NCI-H2029 treated with DMSO at 0.1 percent for 48 hours (cell line): ENCODE measurements at places on chromosomes 5 and 9.

DNA sequence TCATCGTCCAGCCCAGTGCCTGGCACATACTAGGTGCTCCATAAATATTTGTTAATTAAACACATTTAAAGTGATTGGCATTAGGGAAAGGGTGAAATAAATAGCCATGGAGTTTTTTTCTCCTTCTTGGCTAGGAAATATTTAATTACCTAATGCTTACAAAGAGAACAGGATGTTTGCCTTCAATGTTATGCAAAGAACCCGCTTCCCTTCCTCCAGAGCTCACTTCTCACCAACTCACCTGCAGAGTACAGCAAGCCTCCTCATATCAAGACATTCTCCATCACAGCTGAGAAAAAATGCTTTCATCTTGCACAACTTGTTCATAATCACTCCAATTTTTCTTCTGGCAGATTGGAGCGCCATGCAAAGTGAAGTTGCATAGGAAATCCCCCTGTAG, 161.7 kb upstream of the STK32A start:
- peak; percentile 81 for DNase-seq

GRCh38 chr5:144422018-144422727, 251.5 kb downstream of the KCTD16 start:
- no peak for DNase-seq

DNA sequence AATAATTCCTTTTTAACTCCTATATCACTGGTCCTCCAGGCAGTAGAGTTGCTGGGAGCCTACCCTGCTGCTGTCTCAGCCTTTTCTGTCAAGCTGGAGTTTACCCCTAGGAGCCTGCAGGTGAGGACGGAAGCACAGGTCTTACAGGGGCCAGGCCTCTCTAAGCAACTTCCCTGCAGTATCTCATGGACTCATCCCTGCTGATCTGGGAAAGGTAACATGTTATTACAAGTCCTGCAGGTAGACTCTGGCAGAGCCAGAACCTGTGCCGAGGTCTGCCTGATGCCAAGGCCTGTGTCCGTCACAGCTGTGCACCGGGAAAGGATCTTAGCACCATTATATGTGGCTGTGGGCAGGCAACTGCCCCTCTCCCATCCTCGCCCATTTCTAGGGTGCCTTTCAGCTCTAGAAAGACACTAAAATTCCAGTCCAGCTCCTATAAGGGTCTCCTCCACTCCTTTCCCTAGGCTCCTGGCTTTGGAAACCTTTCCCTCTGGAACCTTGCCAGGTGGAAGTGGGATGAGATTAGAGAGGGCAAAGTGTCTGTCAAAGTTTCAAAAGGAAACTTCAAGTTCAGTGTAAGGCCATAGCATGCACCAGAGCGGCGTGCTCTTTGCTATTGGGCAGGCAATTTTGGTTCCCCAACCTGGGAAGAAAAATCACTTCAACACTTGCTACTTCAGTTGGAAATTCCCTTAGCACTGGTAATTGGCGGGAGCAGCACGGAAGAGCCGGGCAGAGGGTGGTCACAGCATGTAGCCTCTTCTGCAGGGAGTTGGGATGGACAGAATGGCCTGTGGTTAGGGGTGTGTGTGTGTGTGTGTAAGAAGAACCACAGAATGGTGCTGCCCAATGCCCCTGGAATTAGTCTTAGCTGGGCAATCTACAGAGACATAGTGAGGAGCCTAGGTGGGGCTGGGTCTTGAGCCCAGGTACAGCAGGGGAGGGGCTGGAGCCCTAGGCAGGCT, 17.5 kb downstream of the TMEM171 start:
- DNase-seq = no peak

GRCh38 chr5:153641183-153641688, 150.8 kb downstream of the GRIA1 start:
- DNase-seq = peak; percentile 28

DNA sequence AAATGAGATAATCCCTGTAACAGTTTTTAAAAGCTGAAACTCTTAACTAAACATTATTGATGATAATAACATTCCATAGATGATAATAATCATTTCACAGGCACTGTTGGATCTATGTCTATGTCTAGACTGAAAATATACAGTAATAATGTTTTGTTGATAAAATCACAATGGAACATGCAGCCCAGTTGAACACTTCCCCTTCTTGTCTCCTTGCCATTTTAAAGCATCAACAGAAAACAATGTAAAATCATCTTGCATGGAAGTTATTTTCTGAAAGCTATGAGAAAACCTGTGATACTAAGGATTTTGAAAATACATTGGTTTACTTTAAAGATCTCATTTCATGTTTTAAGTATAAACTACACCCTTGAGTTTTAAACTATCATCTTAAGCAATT, 1.9 kb downstream of the GAPT start:
- no peak for DNase-seq

GRCh38 chr5:135340568-135340967, 58.5 kb downstream of the MACROH2A1 start:
- DNase-seq = no peak

DNA sequence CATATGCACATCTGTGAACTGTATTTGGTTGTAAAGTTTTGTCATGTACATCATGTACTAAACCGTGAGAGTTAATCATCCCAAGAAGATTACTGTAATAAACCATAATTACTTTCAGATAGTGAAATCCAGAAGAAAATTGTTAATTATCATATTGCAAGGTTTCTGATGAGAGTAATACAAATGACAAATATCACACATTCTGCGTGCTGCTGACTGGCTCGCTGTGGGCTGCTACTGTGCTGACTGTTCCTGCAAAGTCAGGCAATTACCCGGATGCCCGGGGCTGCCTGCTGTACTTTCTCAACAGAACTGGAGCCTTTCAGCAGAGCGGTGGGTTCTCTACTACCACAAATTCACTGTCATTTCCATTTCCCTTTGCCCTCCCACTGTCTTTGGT, 68.3 kb downstream of the SMARCA2 start:
- DNase-seq = no peak

DNA sequence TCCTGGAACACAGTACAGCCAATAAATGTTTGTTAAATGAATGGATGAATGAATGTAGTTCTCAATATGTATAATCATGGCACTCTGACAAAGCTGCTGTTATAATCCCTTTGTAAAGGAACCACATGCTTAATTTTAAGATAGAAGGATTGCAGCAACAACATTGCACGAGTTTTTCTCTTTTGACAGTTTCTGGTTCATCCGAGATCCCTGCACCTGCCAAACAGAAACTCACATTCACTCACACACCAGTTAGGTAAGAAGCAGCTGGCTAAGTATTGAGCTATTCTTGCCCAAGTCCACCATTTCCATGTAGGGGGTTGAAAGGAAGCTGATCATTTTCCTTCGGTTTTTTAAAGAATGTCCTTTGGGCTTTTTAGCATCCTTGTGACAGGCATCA, 133.7 kb upstream of the MAP1B start:
- DNase-seq = no peak

GRCh38 chr5:175444060-175444904, at the start of gene DRD1:
Gene DRD1, minus strand, starts transcription at chr5:175444182. Its CDS starts 1,083 bp downstream, at chr5:175443099.
- no peak for DNase-seq

DNA sequence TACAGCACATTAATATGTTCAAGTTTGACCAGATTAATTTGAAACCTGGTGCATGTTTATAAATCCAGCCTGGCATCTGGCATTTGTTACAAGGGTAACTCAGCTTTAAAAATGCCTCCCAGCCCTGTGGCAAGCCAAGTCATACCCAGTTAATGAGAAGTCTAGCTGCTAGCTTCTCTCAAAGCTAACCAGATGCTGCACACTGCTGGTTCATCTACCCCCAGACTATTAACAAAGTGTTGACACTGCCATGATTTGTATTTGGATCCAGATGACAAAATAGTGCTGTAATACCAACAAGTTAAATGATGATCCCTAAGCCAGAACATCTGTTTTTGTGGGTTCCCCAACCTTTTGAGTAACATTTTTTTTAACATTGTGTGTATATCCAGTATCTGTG, 573.7 kb upstream of the DAB2 start:
- no peak for DNase-seq

DNA sequence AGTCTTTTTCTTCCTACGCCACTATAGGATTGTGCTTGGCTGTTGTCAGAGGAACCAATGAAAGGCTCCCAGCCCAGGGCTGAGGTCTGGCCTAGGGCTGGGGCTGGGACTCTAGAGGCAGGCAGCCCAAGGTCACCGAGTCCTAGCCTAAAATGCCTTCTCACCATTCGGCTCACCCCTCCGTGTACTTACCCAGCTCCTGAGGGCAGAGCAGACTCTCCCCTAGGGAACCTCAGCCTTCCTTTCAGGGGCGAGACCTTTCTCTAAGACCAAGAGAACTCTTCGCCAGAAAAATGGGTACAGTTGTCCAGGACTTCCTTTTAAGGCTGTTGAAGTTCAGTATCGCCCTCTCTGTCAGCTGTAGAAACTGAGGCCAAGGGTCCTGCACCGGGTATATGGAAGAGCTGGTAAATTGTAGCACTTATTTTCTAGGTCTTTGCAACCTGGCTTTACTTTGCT, 1.7 kb upstream of the SPRY4 start:
- no peak for DNase-seq
